ENCODE measurements at places on chromosomes 2 and 18. TPM values are rescaled to one million over a fixed set of nuclear protein-coding genes. Genes with fewer than 3 reads are reported as not detected.

DNA sequence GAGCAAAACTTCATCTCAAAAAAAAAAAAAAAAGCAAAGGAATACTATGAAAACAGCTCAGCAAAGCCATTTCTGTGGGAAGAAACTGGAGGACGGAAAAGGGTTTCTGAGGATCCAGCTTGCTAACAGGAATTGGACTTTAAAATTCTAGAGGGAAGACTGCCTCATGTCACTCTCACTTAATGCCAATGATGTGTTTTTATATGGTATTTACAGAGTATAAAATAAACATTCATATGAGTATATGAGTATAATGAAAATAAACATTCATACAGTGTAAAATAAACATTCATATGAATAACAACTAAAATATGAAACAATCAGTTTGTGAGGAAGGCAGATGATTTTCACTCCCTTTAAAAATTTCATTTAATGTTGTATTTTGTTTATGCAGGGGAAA is 43.9 kb downstream of the CHMP3 start:
- H3K4me3 ChIP-seq, result no peak overlapping the region
- H3K27ac ChIP-seq, result no peak overlapping the region
- no peaks in the 10 kb centered on the region for H3K36me3 ChIP-seq
- no peak for DNase-seq

GRCh38 chr18:49966090-49966489 is 152.8 kb upstream of the ACAA2 start:
- no peak overlapping the region for H3K27ac ChIP-seq
- DNase-seq, result no peak
- no peaks in the 10 kb centered on the region for H3K27me3 ChIP-seq
- no peaks in the 10 kb centered on the region for H3K4me1 ChIP-seq
- H3K36me3 ChIP-seq, result no peaks in the 10 kb centered on the region
- no peak overlapping the region for H3K4me3 ChIP-seq

- no peak overlapping the region for H3K27ac ChIP-seq
- H3K27me3 ChIP-seq, result no peaks in the 10 kb centered on the region
- DNase-seq, result no peak
- no peaks in the 10 kb centered on the region for H3K4me1 ChIP-seq
- H3K36me3 ChIP-seq, result no peaks in the 10 kb centered on the region
These were observed 156.1 kb upstream of the RBMS1 start for GRCh38 chr2:160649698-160650097.

- H3K4me1 ChIP-seq, result peaks cover 12% of the 10 kb centered on the region
- H3K4me3 ChIP-seq, result no peak overlapping the region
- no peaks in the 10 kb centered on the region for H3K36me3 ChIP-seq
- no peaks in the 10 kb centered on the region for H3K27me3 ChIP-seq
These were observed 3.0 kb downstream of the ZRANB3 start for GRCh38 chr2:135528006-135528405.

DNA sequence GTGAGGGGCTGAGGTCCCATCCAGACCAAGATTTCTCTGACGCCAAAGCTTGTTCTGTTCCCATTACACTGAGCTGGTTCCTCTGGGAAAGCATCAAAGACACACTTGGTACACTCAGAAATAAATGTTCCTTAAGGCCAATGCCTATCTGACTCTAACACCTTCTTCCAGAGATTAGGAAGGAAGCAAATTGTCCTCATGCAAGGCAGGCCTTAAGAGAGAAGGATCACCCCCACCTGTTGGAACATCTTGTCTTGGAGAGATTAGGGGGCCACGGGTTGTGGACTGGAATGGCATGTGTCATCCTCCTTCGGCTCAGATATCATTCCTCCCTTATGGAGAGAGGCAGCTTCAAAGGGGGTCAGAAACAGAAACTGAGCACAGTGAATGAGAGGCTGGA is 100.2 kb downstream of the ANKRD44 start:
- no peaks in the 10 kb centered on the region for H3K36me3 ChIP-seq
- no peak overlapping the region for H3K4me3 ChIP-seq
- H3K4me1 ChIP-seq, result no peaks in the 10 kb centered on the region
- H3K27ac ChIP-seq, result no peak overlapping the region

DNA sequence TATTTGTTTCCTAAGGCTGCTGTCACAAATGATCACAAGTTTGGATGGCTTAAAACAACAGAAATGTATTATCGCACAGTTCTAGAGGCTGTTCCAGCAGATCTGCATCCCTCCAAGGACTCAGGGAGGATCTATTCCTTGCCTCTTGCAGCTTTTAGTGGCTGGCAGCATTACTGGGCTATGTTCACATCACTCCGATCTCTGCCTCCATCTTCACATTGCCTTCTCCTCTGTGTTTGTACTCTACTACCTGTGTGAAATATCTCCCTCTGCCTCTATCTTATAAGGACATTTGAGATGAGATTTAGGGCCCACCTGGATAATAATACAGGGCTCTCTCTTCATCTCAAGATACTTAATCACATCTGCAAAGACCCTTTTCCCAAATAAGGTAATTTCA is 18.9 kb downstream of the NDC80 start:
- no peaks in the 10 kb centered on the region for H3K27me3 ChIP-seq
- H3K4me1 ChIP-seq, result no peaks in the 10 kb centered on the region
- H3K27ac ChIP-seq, result no peak overlapping the region
- no peaks in the 10 kb centered on the region for H3K36me3 ChIP-seq
- no peak for DNase-seq

GRCh38 chr2:54675281-54675680 is 48.2 kb upstream of the EML6 start:
- H3K4me3 ChIP-seq, result no peak overlapping the region
- H3K4me1 ChIP-seq, result peaks cover 5% of the 10 kb centered on the region
- H3K36me3 ChIP-seq, result no peaks in the 10 kb centered on the region
- H3K27ac ChIP-seq, result no peak overlapping the region

ASPRV1 gene
- 0.84 TPM for total RNA-seq

- no peak for DNase-seq
- no peaks in the 10 kb centered on the region for H3K4me1 ChIP-seq
- no peak overlapping the region for H3K27ac ChIP-seq
- H3K36me3 ChIP-seq, result no peaks in the 10 kb centered on the region
- no peak overlapping the region for H3K4me3 ChIP-seq
- no peaks in the 10 kb centered on the region for H3K27me3 ChIP-seq
These were observed 61.6 kb downstream of the EDAR start for GRCh38 chr2:108927405-108927804.

- no peak overlapping the region for H3K4me3 ChIP-seq
- H3K36me3 ChIP-seq, result no peaks in the 10 kb centered on the region
- no peaks in the 10 kb centered on the region for H3K4me1 ChIP-seq
- no peak overlapping the region for H3K27ac ChIP-seq
- no peak for DNase-seq
These were observed 145.6 kb downstream of the PDE1A start for GRCh38 chr2:182281276-182281675.

GKN1 gene
- total RNA-seq, result not detected
